ENCODE measurements at places on chromosomes 5 and 9.

GRCh38 chr5:149855366-149855765 lies 89.2 kb downstream of the PDE6A start:
- no peak for DNase-seq

GRCh38 chr9:104872656-104873488 lies 55.1 kb downstream of the ABCA1 start:
- DNase-seq, result peak; percentile 88

GRCh38 chr5:119343766-119344165 lies 12.1 kb upstream of the TNFAIP8 start:
- DNase-seq, result no peak

DNA sequence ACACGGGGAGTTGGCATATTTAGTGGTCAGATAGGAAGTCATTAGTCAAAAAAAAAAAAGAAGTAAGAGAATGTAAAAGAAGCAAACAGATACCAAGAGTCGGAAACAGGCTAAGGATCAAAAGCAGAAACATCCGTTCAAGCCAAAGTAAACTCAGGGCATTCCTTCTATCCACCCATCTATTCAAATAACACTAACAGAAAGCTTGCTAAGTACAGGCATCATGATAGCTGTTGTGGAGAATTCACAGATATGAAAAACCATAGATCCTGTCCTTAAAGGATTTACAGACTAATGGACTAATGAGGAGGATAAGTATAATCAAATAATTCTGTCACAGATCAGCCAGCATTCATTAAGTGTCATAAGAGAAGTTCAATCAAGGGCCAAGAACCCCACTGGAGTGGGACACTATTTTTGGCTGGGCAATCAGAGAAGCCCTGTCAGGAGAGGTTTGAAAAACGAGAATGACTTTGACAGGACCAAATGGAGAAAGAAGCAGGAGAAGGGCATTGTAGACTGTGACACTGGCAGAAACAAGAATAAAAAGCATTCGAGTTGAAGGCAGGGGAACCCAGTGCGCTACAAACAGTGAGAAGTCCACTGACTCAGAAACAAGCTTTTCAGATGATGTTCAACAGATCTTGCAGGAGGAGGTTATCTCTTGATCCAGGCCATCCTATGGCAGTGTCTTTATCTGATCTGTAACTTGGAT lies 154.2 kb upstream of the TSLP start:
- no peak for DNase-seq

DNA sequence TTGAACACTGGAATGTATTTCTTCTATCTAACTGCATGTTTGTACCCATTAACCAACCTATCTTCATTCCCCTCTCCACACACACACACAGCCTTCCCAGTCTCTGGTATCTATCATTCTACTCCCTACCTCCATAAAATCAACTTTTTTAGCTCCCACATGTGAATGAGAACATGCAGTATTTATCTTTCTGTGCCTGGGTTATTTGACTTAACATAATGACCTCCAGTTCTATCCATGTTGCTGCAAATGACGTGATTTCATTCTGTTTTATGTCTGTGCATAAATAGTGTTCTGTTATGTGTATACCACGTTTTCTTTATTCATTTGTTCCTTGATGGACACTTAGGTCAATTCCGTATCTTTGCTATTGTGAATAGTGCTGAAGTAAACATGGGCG lies 38.7 kb upstream of the CTSL start:
- DNase-seq, result no peak

GRCh38 chr5:153347611-153348010 lies 142.9 kb upstream of the GRIA1 start:
- DNase-seq, result no peak

- DNase-seq, result no peak
These were observed 31.5 kb downstream of the RAPGEF1 start for GRCh38 chr9:131708226-131709002.

DNA sequence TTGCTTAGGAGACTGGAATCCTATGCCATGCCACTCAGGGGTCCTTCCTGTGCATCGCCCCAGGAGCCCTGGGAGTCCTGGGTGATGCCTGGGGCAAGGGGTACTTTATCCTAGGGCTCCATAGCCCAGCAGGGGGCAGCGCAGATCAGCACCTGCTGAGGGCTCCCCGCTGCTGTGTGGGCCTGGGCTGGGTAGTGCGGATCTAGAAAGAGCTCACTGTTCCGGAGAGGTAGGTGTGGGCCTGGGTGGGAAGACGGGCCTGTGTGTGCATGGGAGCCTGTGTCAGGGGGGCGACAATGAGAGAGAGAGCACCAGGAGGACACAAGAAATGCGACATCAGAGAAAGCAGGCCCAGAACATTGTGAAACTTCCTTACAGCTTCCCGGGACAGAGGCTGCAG lies 11.4 kb upstream of the DAB2IP start:
- DNase-seq, result no peak
